Adipocyte (in vitro differentiated cells): ENCODE measurements at places on chromosomes 13 and 19.
A peak's percentile ranks its signal among the peaks of the same experiment; 100 is the strongest.

DNA sequence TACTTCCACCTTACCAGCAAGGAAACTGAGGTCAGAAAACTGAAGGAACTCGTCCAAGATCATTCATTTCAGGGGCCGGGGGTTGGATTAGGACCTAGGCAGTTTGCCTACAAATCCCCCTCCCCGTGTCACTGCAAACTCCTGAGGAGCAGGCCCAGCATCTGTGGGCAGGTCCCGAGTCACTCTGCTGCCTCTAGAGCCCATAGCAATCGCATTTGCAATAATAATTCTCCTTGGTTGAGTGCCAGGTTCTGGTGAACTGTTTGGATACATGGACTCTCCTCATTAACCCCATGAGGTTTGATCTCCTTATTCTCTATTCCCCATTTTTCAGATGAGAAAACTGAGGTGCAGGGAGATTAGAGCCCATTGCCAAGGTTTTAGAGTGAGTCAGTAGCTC, 903 bp downstream of the PIN1 start:
- DNase-seq = peak; percentile 69

DNA sequence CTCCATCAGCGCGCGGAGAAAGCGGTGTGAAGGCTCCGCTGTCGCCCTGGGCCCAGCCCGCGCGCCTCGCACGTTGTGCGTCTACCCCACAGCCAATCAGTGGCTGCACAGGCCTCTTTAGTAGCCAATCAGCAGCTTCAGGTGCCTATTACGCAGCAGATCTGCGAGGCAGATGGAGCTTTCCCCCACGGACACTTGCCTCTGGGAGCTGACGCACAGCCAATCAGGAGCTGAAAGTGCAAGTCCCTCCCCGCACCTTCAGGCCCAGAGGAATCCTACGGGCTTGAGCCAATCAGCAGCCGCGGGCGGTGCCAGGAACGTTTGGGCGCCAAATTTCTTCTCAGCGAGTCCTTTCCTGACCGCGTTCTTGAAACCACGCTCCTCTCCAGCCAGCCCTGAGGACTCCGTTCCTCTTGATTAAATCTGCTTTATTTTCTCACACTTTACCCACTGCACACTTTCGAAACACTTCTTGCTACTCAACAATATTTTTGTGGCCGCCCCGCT, 39.9 kb downstream of the SIGLEC7 start:
- no peak for DNase-seq

GRCh38 chr19:38596057-38596981, 21.4 kb downstream of the MAP4K1 start:
- DNase-seq = peak; percentile 5

GRCh38 chr13:65971541-65971940, 1258.6 kb downstream of the PCDH9 start:
- no peak for DNase-seq

GRCh38 chr13:59603646-59604045, 560.1 kb downstream of the DIAPH3 start:
- DNase-seq = no peak

DNA sequence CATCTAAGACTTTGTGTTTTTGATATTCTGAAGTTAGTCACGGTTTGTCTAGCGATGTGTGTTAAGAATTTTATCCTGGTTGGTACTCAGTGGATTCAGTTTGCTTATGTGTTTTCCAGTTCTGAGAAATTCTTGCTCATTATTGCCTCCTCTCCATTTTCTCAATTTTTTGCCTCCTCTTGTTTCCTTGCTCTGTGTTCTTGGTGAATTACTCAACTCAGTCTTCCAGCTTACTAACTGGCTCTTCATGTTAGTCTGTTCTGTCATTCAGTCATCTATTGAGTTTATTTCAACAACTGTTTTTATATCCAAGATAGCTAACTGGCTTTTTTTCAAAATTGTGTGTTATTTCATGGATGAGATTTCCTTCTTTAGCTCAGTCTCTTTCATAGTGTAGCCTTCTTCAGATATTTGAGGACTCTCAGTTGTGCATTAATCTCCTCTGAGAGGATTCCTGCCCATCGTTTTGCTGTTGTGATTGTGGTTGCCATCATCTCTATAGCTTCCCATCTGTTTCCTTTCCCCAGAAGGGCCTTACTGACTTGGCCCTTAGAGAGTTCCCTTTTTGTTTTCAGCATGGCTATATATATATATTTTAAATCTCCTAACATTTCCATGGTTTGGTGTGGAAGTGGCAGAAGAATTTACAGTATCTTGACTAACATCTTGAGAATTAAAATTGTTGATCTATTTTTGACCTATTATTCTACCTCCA, 6.2 kb downstream of the SETDB2 start:
- no peak for DNase-seq

- no peak for DNase-seq
Measured at GRCh38 chr13:26477681-26478080, 79.8 kb upstream of the WASF3 start.

DNA sequence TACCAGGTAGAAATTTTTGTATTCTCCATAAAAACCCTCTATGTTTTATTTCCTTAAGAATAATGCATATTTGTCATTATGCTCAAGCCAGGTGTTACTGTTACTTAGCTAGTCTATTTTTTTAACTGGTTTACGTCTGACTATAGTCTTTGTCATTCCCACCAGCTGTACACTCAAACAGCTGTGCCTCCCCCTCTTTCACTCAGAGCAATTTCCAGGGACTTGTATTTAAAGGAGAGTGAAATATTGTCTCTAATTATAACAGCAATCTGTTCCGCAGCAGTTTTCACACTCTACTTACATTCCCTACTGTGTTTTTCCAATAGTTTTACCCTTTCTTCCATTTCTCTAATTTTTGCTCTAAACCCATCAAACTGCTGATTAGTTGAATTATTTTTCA, 813.6 kb upstream of the MIR17HG start:
- DNase-seq = no peak
